ENCODE measurements at places on chromosomes 3 and 15.

- no peak for DNase-seq
These were observed 17.1 kb downstream of the ADCY5 start for GRCh38 chr3:123431658-123432324.

DNA sequence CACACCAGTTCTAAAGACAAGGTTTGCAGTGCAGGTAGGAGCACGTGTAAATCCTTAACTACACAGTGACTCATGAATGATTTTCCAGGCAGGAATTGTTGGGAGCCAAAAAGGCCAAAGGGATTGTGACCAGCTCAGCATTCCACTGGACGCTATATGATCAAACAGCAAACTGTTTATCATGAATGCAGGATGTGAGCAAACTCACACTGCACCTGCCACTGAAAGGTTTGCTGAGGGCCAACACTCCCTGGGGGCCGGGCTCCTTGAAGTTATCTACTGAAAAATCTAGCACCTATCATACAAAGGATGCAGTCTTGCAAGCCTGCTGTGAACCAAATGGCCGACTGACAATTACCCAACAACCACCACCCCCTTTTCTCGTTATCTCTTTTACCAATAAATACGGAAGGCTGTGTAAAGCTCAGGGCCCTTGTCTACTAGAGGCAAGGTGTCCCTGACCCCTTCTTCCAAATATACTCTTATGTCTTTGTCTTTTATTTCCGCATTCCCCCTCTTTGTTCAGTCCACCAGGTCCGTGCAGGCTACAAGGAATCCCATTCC lies 11.5 kb upstream of the DNASE1L3 start:
- peak; percentile 25 for DNase-seq

DNA sequence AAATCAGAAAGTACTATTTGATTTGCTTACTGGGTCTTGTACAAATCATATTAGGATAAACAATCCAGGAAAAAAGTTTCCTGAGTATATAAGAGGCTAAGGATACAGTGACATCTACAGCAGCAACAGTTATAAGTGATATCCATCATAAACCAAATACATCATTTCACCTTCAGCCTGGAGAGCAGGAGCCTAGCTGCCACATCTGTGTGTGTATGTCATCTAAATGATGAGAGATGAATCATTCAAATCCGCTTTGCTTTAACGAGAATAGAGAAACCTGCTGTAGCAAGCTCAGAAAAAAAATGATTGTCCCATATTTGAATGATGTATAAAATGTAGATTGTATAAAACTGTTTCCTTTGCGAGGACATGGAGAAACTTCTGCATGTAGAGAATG lies 841.4 kb downstream of the SI start:
- no peak for DNase-seq

DNA sequence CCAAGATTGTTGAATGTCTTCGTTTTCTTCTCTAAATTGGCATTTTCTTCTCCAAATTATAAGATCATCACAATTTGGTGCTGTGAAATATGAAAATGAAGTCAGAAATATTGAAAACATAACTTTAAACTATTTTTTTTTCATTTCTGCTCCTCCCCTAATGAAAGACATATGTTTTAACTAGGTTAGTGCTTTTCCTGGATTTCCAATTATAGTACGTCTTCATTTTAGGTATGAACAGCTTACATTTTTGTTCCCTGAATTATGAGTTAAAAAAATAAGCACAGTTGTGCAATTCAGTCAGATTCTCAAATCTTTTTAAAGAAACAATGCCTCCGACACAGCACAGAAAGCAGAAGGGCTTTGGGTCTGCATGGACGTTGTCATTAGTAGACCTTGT lies 83.5 kb upstream of the CFAP20DC start:
- no peak for DNase-seq

DNA sequence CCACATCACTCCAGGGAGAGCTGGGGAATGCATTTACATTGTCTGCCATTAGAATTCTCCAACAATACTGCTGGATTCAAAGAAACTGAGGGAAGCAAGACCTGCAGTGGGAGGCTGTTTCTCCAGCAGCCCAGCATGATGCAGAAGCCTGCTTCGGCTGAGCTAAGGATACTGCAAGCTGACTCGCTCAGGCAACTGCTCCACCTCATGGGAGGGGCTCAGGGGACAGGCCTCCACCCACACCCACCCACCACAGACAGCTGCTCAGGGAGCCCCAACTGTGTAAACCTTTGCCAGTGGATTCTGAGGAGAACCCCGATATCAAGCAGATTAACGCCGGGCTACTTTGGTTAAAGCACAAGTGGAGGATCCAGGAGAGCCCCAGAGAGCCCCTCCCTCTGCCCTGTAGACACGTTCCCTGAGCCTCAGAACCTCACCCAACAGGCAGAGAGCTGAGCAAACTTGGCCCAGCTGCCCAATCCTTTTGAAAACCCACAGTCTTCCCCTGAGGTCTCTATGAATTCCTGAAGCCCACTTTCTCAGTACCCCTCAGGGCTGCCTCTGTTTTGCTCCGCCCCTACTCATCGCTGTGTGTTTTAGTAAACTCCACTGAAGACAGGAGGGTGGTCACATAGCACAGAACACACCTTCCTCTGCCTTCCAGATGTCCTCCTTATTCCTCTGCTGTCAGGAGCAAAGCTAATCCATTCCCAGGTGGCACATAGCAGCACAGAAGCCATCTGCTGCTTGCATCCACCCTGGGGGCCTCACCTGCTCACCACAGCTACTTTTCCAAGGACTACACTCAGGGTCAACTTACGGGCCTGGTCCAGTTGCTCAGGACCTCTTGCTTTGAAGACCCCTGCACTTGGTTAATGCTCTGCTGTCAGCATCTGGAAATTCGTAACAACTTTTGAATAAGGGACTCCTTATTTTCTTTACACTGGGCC lies 269.0 kb downstream of the ABHD5 start:
- no peak for DNase-seq

GRCh38 chr15:38490242-38490922 lies 36.5 kb downstream of the FAM98B start:
- peak; percentile 79 for DNase-seq

DNA sequence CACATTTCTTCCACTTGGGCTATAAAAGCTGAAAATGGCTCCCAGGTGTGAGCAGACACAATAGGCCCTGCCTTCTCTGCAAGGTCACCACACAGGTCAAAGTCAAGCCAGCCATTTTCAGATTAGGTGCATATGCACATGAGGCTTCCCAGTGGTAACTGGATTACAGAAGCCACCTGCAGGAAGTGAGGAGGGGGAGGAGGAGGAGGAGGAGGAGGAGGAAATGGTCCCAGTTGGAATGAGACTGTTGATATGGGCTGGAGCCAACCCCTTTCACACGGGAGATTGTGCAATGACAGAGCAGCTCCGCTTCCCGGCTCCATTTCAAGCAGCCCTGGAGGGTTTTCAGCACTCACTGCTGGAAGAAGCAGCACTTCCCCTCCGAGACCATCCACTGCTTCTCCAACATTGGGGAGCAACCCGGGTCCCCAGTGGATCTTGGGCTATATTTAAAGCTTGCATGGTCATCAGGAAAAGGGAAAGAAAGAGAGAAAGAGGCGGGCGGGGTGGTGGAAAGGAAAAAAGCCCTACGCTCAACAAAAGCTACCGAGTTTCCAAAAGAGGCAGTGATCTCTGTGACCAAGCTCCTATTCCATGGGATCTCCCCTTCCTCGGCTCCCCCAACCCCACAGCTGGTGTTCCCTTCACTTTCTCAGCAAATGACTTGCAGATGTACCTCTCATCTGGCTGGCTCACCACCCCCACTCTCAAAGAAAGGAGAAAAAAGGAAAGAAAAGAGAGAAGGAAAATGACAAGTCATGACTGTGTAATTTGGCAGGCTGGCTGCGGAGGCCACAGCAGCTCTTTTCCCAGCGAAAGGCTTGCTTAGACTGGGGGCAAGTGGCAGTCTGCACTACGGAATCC lies 58.3 kb downstream of the LRIG1 start:
- peak; percentile 85 for DNase-seq

- DNase-seq, result no peak
These were observed 56.8 kb downstream of the APBA2 start for GRCh38 chr15:28942571-28942970.

- DNase-seq, result no peak
These were observed 27.7 kb downstream of the CCDC13 start for GRCh38 chr3:42745291-42745745.

DNA sequence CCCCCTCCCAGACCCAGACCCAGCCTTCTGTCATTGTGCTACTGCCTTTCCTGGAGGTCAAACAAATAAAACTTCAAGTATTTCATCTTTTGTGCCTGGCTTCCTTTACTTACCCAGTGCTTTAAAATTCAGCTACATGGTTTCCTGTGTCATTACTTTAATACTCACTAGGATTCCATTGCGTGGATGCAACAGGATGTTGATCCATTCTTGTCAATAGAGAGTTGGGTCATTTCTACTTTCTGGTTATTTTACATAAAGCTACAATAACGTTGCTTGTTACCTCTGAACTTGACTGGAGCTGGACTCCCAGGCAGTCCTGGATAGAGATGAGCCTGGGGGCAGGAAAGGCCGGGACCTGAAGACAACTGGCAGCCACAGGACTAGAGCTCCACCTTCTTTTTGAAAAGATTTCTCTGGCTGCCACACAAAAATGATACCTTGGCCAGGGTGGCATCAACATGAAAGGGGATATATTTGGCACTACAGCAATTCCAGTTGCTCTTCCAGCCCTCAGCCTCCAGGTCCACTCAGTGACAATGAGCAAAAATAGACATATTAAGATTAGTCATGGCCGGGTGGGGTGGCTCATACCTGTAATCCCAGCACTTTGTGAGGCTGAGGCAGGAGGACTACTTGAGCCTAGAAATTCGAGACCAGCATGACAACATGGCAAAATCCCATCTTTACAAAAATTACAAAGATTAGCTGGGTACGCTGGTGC lies 23.3 kb upstream of the HEG1 start:
- DNase-seq, result peak; percentile 37

DNA sequence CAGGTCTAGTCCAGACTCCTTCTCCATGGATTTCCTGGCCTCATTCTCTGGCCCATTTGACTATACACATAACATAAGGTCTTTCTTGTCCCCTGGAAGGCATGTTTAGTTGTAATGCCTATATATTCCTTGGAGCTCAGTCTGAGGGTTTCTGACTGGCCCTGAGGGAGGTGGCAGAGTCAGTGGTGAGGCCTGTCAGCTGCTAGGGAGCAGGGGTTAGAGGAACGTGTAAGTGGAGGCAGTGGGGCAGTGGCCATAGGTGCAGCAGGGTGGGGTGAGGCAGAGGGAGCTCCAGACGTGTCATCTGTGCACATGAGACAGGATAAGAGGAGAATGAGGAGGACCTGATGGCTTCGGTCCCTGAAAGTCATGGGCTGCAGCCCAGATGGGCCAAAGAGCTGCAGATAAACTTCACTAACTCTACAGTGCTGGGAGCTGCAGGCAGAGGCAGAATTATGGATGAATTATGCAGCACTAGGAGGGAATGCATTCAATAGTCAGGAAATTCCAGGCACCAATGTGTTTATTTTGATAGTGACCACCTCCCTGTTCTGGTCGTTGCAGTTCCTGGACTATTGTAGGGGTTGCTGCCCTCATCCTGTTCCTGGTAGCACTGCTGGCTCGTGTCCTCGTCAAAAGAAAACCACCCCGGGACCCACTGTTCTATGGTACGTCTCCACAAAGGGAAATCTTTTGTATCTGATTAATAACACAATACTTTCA lies 4.9 kb downstream of the TM6SF1 start:
- DNase-seq, result peak; percentile 94

GRCh38 chr15:63703641-63704240 lies 106.6 kb downstream of the FBXL22 start:
- DNase-seq, result no peak

DNA sequence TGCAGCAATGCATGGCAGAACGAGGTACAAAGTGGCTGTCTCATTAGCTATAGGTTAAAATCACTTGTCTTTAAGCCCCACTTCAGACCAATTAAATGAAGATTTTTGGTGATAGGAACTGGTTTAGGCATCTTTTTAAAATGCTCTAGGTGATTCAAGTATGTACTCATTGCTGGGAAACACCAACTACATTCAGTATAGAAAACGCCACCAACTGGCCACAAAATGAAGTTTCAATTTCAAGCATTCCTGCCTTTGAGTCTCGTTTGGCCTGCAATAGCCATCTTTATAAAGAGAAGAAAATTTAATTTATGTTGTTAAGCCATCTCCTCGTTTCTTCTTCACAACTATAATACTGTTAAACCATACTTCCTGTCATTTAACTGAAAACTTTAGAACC lies 587.9 kb downstream of the GBE1 start:
- DNase-seq, result no peak

- DNase-seq, result peak; percentile 16
These were observed 93.7 kb downstream of the ABI3BP start for GRCh38 chr3:100899440-100900091.

DNA sequence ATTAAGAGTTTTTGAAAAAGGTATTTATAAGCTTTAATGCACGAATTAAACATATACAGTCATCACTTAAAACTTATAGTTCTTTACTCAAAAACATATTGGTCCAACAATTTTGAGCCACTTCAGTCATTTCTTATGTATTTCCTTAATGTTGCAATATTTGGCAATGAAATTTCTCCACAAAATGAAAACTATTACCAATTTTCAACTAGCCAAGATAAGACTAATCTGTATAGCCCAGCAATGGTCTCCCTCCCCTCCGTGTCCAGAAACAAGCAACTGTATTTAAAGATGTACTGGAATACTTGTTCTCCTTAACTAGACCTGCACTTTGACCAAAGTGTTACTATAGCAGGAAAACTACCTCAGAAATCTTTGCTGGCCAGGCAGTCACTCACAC lies 9.2 kb downstream of the ARF4 start:
- DNase-seq, result no peak

- DNase-seq, result peak; percentile 67
These were observed 39.6 kb upstream of the PDCD6IP start for GRCh38 chr3:33758864-33759263.

- DNase-seq, result no peak
These were observed 7.9 kb upstream of the DNAJC17 start for GRCh38 chr15:40815042-40815698.

GRCh38 chr3:57935539-57935938 lies 72.7 kb upstream of the FLNB start:
- no peak for DNase-seq

DNA sequence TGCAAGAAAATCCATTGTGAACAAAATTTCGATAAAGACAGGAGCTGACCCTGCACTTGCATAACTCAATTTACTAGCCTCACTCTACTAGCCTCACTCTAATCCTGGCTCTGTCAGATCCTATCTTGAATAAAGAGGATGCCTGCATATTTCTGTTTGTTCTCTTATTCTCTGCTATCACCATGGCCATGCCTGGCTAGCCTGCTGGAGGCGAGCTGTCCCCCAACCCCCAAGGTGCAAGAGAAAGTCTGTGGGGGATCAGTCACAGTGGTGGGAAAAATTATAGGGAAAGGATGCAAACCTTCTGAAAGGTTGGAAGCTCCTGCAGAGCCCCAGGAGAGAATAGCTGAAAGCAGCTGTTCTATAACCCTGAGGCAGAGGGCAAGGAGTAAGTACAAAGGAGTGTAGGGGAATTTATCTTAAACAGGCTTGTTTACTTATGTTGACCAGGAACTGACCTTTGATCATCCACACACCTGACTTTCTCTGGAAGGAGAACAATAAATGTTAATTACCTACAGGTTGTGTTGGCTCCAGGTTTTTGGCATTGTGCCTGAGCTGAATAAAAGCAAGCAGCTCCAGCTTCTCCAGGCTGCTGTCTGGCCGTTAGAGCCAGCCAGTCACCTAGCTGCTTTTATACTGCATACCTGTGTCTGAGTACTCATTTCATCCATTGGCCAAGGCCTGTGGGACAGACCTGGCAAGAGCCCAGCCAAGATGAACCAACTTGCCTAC lies 137.7 kb upstream of the RASGRP1 start:
- no peak for DNase-seq

GRCh38 chr3:138877226-138877625 lies 42.5 kb upstream of the PIK3CB start:
- no peak for DNase-seq
